KG1 (cell line): ENCODE measurements at places on chromosomes 7 and 10.

DNA sequence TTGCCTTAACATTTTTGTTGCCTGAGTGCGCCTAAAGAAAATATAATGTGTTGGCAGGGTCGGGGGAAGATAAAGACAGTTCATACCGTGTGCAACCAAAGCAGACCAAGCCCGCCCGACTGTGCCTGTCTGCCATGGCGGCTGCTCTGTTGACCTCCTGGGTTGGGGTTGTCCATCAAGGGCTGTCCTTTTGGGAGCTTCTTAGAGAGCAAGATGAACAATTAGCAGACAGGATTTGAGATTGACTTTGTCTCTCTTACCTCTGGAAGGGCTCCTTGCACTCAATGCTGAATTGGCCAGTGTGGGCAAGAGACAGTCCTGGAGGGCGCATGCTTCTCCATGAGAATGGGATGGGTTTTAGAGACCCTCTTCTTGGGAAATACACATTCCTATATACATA lies 319.6 kb downstream of the GLRX3 start:
- no peak for DNase-seq

- DNase-seq, result no peak
Measured at GRCh38 chr10:82736305-82736704, 861.3 kb downstream of the NRG3 start.

- no peak for DNase-seq
Measured at GRCh38 chr7:109456116-109456515, 886.4 kb downstream of the DNAJB9 start.

DNA sequence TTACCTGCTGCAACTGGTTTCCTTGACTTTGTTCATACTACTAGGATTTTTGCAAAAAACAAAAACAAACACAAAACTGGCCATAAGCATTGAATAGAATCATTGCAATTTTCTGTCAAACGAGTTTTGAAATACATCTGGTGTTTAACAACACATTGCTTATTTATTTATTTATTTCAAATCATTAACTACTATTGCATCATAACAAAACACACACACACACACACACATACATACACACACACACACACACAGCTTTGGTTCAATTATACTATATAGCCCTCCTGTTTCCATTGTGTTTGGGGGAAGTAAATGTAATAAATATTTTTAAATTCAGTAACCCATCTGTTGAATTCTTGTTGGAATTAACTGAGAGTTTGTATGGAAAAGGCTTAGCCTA lies 43.8 kb downstream of the NRG3 start:
- DNase-seq, result no peak

DNA sequence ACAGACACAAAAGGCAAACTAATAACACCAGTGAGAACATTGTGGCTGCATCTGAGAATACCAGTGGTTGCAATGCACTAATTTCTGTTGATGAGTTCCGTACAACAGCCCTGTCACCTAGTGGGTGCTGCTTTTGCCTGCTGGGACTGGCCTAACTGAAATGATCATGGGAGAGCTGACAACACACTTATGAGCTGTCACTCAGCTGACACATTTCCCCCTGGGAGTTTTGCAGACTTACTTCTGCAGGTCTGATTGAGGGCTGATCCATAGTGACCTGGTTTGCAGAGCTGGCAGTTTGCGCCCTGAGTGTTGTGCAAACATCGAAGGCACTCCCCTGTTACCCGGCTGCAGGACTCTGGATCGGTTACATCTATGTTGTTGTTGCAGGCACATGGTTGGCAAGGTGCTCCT lies 60.6 kb upstream of the LAMB1 start:
- no peak for DNase-seq

DNA sequence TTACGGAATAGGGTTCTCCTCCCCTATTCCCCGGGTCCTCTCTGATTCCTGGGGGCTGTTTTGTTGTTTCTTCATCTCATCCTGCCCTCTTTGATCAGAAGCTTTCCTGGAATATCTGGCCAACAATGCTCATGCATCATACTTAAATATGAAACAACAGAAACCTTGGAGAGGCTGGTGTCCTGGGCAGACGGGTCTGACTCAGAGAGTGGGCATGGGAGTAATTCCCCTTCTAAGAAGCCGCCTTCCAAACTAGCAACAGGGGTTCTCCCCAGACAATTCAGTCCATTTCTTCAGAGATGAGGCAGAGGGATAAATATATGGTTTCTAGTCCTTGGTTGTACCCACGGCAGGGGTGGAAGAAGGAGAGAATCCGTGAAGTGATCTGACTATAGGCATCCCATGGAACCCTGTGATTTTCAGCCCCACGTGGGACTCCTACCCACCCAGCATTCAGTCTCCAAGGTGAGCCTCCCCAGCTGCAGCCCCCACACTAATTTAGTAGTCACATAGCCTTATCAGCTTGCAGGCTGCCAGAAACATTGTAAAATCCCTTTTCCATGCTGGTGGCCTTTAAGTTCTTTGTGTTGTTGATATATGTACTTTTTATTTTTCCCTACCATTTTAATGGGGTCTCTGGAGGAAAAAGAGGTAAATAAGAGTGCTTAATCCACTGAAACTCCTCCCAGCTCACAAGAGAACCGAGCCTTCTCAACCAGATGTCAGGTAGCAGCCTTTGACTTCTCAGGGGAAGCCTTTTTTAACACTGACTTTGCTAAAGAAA lies 119.2 kb downstream of the SFMBT2 start:
- DNase-seq, result no peak

DNA sequence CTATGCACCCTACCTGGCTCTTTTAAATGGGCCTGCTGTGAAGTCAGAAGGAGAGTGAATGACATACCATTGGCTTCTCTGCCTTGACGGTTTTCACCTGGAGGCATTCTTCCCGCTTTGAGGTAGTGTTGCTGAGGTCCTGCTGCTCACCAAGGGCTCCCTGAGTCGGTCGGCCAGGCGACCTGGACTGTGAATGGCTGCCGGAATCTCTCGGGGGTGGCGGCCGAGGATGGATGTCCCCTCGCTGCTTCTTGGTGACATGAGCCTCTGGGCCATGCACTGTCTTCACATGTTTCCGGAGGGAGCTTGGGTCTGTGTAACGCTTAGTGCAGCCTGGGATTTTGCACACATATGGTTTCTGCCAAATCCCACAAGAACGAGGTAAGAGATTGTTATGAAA lies 264.7 kb downstream of the GLI3 start:
- no peak for DNase-seq

GRCh38 chr7:30160329-30160728 lies 25.5 kb downstream of the MTURN start:
- DNase-seq, result no peak

- DNase-seq, result no peak
Measured at GRCh38 chr10:110459600-110459999, 38.1 kb upstream of the DUSP5 start.

- DNase-seq, result no peak
Measured at GRCh38 chr7:103121641-103122040, 27.3 kb downstream of the NAPEPLD start.

- no peak for DNase-seq
Measured at GRCh38 chr7:64888901-64889685, 14.0 kb upstream of the ZNF273 start.

GRCh38 chr7:139317939-139318505 lies 23.1 kb upstream of the FMC1 start:
- no peak for DNase-seq

DNA sequence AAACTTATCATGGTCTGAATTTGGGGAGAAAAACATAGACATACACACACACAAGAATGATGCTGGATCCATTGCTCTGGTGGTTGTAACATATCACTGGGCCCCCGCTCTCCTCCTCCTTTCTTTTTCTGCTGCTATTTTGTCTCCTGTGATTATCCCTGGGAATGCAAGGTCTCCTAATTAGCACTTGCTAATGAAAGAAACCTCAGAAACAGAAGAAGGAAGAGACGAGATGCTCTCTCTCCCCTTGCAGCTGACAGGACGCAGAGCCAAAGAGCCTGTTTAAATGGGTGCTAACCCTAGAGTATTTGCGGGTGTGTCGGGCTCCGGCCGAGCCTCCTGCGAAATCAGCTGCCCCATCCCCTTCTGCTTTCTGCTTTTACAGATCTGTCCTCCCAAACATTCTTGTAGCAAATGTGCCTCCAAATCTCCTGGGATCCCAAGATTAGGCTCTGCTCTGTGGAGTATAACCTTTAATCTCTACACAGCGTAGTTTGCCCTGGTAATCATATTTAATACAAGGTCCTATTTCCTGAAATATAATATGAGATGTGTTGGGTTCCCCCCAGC lies 81.5 kb downstream of the FRMPD2 start:
- no peak for DNase-seq

DNA sequence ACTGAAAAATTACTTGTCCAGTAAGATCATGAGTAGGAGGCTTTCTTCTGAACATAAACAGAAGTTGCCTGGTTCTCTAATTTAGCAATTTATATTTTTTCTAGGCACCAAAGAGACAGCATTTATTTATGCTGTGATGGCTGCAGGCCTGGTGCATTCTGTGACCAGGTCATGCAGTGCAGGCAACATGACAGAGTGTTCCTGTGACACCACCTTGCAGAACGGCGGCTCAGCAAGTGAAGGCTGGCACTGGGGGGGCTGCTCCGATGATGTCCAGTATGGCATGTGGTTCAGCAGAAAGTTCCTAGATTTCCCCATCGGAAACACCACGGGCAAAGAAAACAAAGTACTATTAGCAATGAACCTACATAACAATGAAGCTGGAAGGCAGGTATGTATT lies 2.8 kb downstream of the WNT16 start:
- no peak for DNase-seq

DNA sequence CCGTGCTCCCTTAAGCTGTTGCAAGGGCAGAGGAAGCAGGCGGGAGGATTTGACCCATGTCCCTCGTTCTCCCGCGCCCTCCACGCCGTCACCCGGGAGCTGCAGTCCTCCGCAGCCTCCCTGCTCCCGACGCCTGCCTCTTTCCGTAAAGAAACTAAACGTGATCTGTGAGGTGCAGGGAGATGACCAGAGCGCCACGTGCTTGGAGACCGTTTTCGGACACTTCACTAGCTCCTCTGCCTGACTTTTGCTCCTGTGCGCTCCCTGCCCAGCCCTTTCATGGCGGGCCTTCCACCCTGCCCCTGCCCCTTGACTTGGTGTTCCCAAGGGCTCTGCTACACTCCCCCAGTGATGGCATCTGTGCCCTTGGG lies 171.2 kb downstream of the LSM5 start:
- DNase-seq, result no peak

- no peak for DNase-seq
Measured at GRCh38 chr10:71473671-71474599, 77.2 kb downstream of the CDH23 start.

DNA sequence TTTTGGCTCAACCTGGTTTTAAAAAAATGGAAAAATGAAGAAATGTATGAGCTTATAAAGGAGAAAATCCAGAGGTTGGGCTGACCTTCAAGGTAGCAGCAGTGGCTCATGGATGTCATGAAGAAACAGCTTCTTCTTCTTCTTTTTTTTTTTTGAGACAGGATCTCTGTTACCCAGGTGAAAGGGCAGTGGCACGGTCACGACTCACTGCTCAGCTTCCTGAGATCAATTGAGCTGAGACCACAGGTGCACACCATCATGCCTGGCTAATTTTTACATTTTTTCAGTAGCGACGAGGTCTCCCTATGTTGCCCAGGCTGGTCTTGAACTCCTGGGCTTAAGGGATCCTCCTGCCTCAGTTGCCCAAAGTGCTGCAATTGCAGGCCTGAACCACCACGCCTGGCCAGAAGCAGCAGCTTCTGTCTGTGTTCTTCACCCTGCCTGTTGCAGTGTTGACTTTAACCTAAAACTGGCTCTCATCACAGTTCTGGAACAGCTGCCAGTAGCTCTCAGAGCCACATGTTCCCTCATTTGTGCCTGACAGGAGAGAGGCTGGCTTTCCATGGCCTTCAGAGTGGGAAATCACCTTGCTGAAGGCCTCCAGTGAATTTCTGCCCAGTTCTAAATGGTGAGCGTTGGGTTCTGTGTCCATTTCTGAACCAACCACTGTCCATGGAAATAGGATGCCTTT lies 117.7 kb downstream of the PFKFB3 start:
- no peak for DNase-seq

GRCh38 chr7:37186753-37187152 lies 261.9 kb downstream of the ELMO1 start:
- no peak for DNase-seq

DNA sequence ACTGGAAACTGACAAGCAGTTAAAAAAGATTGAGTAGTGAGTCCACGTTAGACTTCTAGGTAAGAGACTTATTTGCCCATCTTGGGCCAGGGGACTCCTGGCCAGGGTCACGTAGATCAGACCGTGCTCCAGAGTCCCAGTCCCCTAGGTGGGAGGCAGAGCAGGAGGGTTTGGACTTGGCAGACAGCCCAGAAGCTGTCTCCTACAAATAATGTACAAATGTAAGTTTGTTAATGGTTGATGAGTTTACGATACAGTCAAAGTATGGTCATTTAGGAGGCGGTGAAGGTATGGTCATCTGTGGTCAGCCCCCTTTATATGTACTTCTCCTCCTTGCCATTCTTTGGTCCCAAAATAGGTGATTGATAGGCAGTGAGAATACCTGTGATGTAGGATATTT lies 28.2 kb downstream of the INPP5F start:
- DNase-seq, result no peak

GRCh38 chr10:66378117-66378876 lies 547.5 kb upstream of the LRRTM3 start:
- no peak for DNase-seq

DNA sequence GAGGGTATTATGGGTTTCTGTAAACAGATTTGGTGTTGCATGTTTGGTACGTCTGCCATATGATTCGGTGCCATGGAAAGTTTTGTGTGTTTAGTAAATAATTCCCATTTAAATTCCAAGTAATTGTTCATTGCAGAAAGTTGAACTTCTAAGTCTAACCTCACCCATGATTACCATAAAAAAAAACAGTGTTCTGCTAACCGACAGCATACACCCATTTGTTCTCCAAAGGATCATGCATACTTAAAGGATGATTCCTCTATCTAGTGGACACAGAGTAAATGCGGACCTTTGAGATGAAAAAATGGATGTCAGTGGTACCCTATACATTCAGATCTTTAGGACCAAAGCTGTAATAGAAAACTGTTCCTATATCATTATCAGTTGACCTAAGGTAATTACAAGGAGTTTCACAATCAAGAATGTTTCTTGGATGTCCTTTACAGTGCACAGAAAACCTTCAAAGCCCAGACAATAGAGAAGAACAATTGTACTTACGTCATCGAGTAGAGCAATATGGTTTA lies 209.9 kb downstream of the CRPPA start:
- DNase-seq, result no peak
